Activated T-helper 1 cell treated with Interleukin-2 at 50 U/mL for 16 hours (primary cell): ENCODE measurements at places on chromosomes 6 and 20.
A peak's percentile ranks its signal among the peaks of the same experiment; 100 is the strongest.

- DNase-seq = peak; percentile 38
These were observed 12.8 kb upstream of the ELOVL5 start for GRCh38 chr6:53361549-53362031.

DNA sequence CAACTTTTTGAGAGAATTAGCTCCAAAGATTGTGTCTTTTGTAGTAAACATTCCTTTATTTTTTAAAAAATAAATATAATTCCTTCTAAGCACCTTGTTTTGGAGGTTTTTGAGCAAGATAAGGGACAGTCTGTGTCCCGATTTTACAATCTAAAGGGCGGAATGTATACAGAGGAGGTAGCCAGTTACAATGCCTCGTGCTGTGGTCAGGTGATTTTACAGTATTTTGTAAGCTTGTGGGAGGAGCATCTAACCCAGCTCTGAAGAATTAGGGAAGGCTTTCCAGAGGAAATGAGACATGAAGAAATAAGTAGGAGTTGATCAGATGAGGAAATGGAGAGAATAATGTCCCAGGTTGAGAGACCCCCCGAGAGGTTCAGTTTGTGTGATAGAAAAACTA, 1.3 kb downstream of the HINT3 start:
- no peak for DNase-seq

GRCh38 chr6:14063756-14064155, 53.8 kb upstream of the CD83 start:
- no peak for DNase-seq

DNA sequence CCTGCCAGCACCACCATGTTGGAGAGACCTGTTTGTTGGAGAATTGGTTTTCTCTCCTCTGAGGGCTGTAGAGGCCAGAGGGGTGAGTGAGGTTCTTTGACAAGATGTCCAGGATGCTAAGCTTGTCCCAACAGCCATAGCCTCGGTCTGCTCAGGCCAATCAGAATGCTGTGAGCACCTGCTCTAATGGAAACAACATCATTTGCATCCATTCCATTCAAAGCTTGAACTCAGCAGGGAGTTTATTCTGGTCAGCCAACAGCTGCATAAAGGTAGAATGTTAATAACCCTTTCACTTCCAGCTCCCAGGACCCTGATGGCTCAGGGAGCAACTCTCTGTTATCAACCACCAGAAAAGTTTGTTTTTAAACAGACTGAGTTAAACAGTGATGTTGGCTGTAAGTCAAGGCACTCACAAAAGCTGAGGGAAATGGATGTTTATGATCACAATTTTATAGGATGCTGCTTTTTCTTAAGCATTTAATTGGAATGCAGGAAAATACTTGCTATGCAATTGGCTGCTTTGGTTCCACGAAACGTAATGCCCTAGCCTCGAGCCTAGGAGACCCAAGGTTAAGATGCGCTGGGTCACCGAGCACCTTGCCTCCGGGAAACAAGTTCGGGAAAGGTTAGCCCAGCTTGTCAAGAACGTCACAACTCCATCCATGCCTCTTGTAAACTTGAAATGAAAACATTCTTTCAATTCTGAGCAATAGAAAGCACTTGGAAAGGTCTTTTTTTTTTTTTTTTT, 155.2 kb downstream of the NFATC2 start:
- DNase-seq = no peak

GRCh38 chr20:49185071-49185761, 2.9 kb downstream of the STAU1 start:
- no peak for DNase-seq

- DNase-seq = no peak
These were observed 120.5 kb downstream of the KIF13A start for GRCh38 chr6:17866876-17867444.

- DNase-seq = no peak
These were observed 9.1 kb downstream of the MAPK13 start for GRCh38 chr6:36139431-36139830.
